ENCODE measurements at places on chromosomes 11 and 22. TPM values are rescaled to one million over a fixed set of nuclear protein-coding genes. Genes with fewer than 3 reads are reported as not detected.

The ASCL2 gene
- 2.7 TPM for total RNA-seq

The MS4A15 gene
- total RNA-seq = not detected

The TRIM64C gene
- not detected for total RNA-seq

The MLC1 gene
- under 0.01 TPM for total RNA-seq

The EHF gene
- 281 TPM for total RNA-seq

The OR8D1 gene
- not detected for total RNA-seq

The LRP4 gene
- total RNA-seq = 2.5 TPM

The TRIM51G gene
- total RNA-seq = not detected

GRCh38 chr11:2945031-2945756 is 16.0 kb upstream of the PHLDA2 start:
- H3K27ac ChIP-seq = peak overlapping the region; percentile 25
- H3K27me3 ChIP-seq = no peaks in the 10 kb centered on the region
- peak overlapping the region; percentile 47 for H3K4me3 ChIP-seq
- no peak for DNase-seq
- H3K4me1 ChIP-seq = peaks cover 52% of the 10 kb centered on the region
- H3K36me3 ChIP-seq = peaks cover 12% of the 10 kb centered on the region

DNA sequence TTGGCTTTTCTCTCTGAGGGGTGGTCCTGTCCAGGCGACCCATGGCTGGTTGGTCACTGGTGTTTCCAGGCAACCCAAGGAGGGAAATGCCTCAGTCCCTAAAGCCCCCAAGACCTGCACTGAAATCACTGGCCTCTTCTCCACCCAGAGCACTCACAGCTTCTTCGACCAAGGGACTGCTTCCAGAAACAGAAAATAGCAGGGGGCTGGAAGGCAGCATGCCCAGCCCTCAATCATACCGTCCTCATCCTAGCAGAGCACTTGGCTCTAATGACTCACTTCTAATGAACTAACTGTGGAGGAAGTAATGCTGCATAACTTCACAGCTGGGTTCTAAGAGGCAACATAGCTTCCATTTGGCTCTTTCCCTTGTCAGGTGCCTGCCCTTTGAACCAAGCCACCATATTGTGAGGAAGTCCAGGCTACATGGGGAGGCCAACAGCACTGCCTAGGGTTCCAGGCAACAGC is 27.6 kb downstream of the DKK3 start:
- peaks cover 9% of the 10 kb centered on the region for H3K4me1 ChIP-seq
- no peak overlapping the region for H3K4me3 ChIP-seq
- no peaks in the 10 kb centered on the region for H3K36me3 ChIP-seq
- no peaks in the 10 kb centered on the region for H3K27me3 ChIP-seq
- DNase-seq = no peak

DNA sequence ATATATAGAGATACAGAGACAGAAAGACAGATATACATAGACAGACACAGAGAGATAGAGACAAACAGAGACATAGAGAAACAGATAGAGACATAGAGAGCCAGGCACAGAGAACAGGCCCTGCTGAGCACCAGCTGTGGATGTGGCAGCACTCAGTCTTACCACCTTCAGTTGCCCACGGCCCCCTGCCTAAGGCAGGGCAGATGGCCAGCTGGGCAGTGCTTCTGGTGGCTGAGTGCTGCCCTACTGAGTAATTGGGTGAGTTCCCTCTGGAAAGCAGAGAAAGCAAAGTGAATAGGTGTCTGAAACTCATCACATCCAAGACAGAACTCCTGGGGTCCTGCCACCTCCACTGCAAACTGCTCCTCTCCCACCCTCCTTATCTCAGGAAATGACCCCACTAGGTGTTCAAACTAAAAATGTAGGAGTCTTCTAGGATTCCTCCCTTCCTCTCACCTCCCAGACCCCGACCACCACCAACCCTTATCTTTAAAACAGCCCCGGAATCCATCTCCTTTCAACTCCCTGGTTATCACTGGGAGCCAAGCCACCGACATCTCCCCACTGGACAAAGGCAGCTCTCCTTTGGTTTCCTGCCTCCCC is 27.2 kb downstream of the SYN3 start:
- no peak overlapping the region for H3K27ac ChIP-seq
- H3K27me3 ChIP-seq = no peaks in the 10 kb centered on the region
- H3K4me3 ChIP-seq = no peak overlapping the region
- no peaks in the 10 kb centered on the region for H3K4me1 ChIP-seq
- H3K36me3 ChIP-seq = no peaks in the 10 kb centered on the region

- H3K27me3 ChIP-seq = no peaks in the 10 kb centered on the region
- DNase-seq = no peak
- no peak overlapping the region for H3K27ac ChIP-seq
- no peaks in the 10 kb centered on the region for H3K36me3 ChIP-seq
- no peaks in the 10 kb centered on the region for H3K4me1 ChIP-seq
- no peak overlapping the region for H3K4me3 ChIP-seq
These were observed 186.1 kb downstream of the AASDHPPT start for GRCh38 chr11:106263527-106263926.

- no peaks in the 10 kb centered on the region for H3K27me3 ChIP-seq
- no peak for DNase-seq
- H3K4me1 ChIP-seq = peaks cover 10% of the 10 kb centered on the region
- no peak overlapping the region for H3K4me3 ChIP-seq
These were observed 45.5 kb downstream of the PIWIL3 start for GRCh38 chr22:24728790-24729637.

DNA sequence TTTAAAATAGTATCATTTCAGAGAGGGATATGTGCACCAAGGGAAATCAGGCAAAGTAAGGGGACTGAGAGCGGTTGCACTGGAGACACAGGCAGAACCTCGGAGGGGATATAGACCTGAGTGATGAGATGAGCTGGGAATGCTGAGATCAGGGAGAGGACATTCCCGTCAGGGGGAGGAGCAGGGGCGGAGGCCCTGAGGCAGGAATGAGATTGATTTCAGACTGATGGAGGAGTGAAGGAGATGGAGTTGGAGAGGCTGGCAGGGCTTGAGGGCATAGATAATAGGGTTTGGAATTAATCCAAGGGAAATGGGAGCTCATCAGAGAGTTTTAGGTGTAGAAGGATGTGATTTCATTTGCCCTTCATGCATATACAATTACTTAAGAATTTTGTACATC is 13.2 kb downstream of the CD6 start:
- peaks cover 14% of the 10 kb centered on the region for H3K27me3 ChIP-seq
- no peak for DNase-seq
- H3K4me1 ChIP-seq = peaks cover 16% of the 10 kb centered on the region

GRCh38 chr11:2376751-2377451 is at the start of gene CD81:
Gene CD81 (plus strand): TSS chr11:2377310. CDS start chr11:2377550, 240 bp downstream.
- H3K4me3 ChIP-seq = peak within 1 kb of the TSS; percentile 90
- H3K27me3 ChIP-seq = no peaks in the 10 kb centered on the region

- H3K27ac ChIP-seq = no peak overlapping the region
- H3K4me1 ChIP-seq = no peaks in the 10 kb centered on the region
- no peak overlapping the region for H3K4me3 ChIP-seq
These were observed 18.9 kb downstream of the PLAAT3 start for GRCh38 chr11:63595296-63595695.
